ENCODE measurements at places on chromosomes 16 and 17. TPM values are rescaled to one million over a fixed set of nuclear protein-coding genes. Genes with fewer than 3 reads are reported as not detected.

- no peak for DNase-seq
Observed at GRCh38 chr17:7833011-7833794, 814 bp upstream of the KDM6B start.

DNA sequence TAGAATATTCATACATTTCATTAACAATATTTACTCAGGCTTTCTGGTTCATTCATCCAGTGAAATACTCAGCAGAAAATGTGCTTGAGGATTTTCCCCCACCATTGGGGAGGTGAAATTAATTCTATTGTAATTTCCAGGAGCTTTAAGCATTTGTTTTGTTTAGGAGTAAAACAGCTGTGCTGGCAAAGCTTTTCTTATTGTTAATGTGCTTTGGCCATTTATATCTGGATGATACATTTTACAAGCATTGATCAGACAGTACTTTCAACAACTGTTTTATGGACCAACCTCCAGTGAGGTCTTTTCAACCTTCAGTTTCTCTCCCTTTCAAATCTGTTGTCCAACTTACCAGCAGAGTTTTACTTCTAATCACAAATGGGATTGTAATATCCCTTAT, 672.4 kb downstream of the CDH11 start:
- DNase-seq: no peak

Gene TEKT3
- not detected for total RNA-seq

Gene FOXN1
- not detected for total RNA-seq

GRCh38 chr17:19549746-19550623, 16.3 kb downstream of the SLC47A1 start:
- DNase-seq: no peak
